Right lung (tissue), 10 donors: ENCODE measurements at places on chromosomes 2 and 18. TPM values are rescaled to one million over a fixed set of nuclear protein-coding genes. Genes with fewer than 3 reads are reported as not detected.

GRCh38 chr2:55616551-55617174, 759 bp downstream of the PPP4R3B start:
- DNase-seq: peak; percentile 48

IL36G gene
- 0.10 TPM for polyA plus RNA-seq

ACKR3 gene
- polyA plus RNA-seq: 42.7 TPM

THSD7B gene
- polyA plus RNA-seq: 4.8 TPM

DNA sequence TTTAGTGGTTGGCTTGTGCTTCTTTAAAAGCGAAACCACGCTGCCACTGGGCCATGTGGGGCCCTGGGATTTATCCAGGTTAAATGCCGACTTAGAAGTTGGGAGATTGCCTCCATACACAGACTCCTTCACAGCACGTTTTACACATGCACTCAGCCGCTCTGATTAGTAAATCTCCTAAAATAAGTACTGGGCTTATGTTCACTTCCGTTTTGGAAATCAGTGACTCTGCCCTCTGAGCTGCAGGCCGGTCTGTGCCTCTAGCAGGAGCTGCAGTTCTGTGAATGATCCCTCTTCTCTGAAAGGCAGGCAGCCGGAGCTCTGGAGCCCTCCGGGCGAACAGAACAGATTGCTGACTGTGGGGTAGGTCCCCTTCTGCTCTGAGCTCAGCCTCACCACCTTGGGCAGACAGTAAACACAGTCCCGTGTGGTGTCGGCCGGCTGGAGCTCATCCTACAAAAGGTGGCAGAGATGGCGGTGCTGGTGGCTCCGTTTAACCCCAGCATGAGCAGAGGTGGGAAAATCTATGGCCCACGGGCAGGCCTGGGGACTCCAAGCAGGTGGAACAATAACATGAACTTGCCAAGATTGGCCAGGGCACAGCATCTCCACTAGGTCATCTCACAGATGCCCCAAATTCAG, 9.8 kb upstream of the RAB17 start:
- DNase-seq: no peak

- DNase-seq: no peak
These were observed 211.0 kb upstream of the ZC3H15 start for GRCh38 chr2:186274936-186275575.

HOXD10 gene
- polyA plus RNA-seq: not detected

MAP3K2 gene
- 29.9 TPM for polyA plus RNA-seq

DNA sequence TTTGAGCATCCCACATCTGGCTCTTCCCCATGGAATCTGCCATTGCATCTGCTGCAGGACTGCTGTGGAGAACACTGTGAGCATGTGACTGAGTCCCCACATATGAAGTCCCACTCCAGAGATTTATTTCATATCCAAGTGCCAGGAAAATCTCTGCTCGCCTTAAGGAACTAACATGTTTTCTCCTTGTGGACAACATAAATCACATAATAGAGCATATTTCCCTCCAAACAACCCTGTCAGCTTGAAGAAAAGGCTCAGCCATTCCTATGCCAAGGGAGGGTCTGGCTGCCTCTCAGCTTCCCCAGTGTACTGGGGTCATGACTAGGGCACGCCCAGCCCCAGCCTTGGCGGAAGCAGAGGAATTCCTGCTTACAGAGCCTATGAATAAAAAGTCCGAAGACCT, 193.7 kb downstream of the DNER start:
- peak; percentile 70 for DNase-seq

PDE1A gene
- 14.1 TPM for polyA plus RNA-seq

DNA sequence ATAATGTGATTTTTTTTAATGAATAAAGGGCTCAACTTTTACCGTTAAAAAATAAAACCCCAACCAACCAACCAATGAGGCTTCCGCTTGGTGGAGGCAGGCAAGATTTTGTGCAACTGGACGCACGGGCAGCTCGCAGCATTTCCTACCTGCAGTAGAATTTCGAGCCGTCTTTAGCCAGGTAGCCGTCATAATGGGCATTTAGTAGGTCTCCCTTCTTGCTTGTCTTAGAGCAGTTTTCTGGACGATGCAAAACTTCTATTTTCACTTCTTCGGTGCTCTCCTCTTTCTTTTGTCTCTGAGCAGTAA, 316 bp downstream of the FKBP7 start:
- no peak for DNase-seq

CCL20 gene
- polyA plus RNA-seq: 0.52 TPM

PER2 gene
- polyA plus RNA-seq: 8.3 TPM

DNA sequence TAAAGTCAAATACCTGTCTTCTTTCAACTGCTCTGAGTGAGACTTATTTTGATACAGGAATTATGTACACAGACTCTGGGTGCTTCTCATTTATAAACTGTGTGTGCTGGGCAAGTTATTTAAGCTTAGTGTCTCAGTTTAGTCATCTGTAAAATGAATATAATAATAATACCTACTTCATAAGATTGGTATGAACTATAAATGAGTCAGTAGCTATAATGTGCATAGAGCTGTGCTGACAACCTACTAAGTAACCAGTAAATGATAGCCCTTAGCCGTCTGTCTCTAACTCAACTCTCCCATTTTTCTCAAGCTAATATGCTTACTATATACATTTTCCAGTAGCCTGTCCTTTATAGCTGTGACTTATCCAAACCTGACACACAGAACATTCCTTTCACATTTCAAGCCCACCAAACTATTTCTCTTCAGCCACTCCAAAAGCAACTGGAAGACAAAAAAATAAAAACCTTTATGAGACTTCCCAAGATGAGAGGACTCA, 319.8 kb downstream of the ETAA1 start:
- no peak for DNase-seq
